ENCODE measurements at places on chromosomes 3 and 15. TPM values are rescaled to one million over a fixed set of nuclear protein-coding genes. Genes with fewer than 3 reads are reported as not detected.

GRCh38 chr3:186612721-186613636, at the start of gene AHSG:
Gene AHSG (plus strand): TSS chr3:186613060. CDS start chr3:186613142, 82 bp downstream.
- peak; percentile 97 for DNase-seq

- DNase-seq, result no peak
Observed at GRCh38 chr15:35833581-35833980, 287.6 kb upstream of the DPH6 start.

DNA sequence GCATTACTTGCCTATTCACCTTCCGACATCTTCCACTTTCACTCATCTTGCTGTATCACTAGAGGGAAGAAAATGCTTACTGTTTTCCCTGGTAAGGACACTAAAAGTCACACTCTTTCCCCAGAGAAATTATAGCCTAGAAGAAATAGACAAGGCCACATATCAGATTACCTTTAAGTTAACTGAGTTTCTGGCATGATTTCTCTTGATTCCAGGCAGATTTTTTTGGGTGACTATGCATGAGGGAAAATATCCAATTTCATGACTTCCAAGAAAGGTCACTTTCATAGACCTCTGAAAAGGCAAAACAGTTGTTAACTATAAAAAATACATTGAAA, 30.3 kb downstream of the TCF12 start:
- DNase-seq, result no peak

The CP gene
- 42.6 TPM for total RNA-seq

The ARPIN gene
- 5.3 TPM for total RNA-seq

All from HepG2 (cell line).